ENCODE measurements at places on chromosomes 6 and 20. TPM values are rescaled to one million over a fixed set of nuclear protein-coding genes. Genes with fewer than 3 reads are reported as not detected.

DNA sequence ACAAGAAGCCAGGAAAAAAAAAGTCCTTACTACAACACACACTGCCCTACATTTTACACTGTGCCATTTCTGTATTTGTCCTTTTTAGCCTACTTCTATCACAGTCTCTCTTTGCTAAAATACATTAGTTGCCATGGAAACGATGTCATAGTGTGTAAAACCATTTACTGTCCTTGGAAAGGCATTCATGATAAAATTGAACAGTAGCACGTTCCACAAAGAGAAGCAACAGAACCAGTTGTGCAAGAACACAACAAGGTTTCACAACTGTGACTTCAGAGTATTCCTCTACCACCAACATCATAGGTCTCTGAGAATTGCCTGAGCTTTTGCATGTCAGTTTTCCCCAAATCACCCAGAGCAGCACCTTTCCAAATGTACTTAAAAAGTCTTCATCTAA lies 20.5 kb downstream of the FYN start:
- ATAC-seq: no peak

- ATAC-seq: no peak
Observed at GRCh38 chr6:101398716-101399615, 5.5 kb downstream of the GRIK2 start.

DNA sequence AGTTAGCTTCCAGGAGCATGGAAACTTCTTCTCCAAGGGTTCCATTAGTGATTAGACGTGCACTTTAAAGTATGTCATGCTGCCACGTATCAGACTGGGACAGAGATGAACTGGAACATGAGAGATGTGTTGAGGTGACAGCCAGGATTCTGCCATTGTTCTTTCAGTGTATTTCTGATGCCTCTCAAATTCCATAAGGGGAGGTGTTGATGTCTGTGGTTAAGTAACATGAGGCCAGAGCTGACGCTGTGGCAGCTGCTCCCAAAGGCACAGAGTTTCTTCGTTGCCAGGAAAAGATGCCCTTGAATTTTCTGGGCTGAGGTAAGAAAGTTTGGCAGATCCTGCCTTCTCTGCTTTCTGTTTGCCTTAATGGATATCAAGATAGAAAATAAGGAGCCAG lies 63.5 kb downstream of the TRMT6 start:
- ATAC-seq: no peak

Gene POM121L2
- not detected for total RNA-seq

- peak; percentile 84 for ATAC-seq
Observed at GRCh38 chr6:47134476-47135189, 92.5 kb upstream of the ADGRF1 start.

DNA sequence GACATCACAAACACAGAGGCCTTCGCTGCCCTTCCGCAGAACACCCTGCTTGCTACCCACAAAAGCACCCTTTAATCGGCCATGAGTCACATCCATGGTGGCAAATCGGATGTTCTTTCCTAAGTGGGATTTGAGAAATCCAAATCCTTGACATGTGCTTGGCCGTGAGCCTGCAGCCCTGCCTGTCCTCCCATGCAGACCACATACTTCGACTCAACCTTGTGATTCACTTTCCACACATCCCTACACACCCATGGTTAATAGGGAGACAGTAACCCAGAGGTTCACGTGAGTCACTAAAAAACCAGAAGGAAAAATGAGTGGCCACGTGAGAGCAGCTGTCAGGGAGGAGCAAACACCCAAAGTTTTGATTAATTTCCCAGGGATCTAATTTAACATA lies 19.4 kb downstream of the RAMACL start:
- ATAC-seq: peak; percentile 92

GRCh38 chr6:24865161-24865560 lies 66.4 kb upstream of the ARMH2 start:
- ATAC-seq: peak; percentile 50

DNA sequence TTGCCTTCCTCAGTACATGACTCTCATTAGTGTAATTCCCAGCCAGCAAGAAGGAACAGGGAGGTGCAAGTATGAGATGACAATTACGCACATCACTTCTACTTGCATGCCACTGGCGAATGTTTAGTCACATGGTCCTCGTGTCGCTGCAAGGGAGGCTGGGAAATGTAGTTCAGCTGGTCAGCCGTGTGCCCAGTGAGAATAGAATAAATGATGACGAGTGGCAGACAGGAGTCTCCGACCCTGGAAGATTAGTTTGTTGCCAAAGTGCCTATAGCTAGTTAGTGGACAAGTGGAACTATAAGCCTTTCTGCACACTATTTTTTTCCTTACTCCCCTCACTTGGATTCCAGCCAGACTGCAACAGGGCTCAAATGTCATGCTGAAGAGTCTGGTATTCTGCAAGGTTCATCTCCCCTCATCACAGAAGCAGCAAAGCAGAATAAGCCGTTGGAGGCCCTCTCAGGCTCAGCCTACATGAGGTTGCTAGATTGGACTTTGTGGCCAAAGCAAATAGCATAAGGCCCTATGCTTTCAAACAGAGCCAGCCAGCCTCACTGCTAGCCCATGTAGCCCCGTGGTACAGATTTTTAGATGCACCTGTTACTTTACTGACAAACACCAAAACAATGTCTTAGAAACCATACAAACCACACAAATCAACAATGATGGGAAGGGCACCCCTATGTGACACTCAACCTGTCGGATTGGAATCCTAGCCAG lies 9.7 kb downstream of the LINC00237 start:
- peak; percentile 45 for ATAC-seq

GRCh38 chr20:35791821-35792220 lies 20.0 kb downstream of the PHF20 start:
- ATAC-seq: no peak

DNA sequence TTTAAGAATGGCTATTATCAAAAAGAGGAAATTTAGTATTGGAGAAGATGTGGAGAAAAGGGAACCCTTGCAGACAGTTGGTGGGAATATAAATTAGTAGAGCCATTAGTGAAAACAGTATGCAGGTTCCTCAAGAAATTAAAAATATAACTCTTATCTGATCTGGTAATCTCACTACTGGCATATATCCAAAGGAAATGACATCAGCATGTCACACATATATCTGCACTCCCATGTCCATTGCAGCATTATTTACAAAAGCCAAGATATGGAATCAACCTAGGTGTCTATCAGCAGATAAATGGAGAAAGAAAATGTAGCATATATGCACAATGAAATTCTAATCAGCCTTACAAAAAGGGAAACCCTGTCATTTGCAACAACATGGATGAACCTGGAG lies 2.6 kb downstream of the SIRPG start:
- ATAC-seq: no peak

Measured in esophagus mucosa (tissue), 1 donor.